Activated CD4-positive, alpha-beta T cell treated with anti-CD3 and anti-CD28 coated beads, Interleukin-2, Interleukin-4, amounts not matched to agents 100 ng/mL and 50 ng/mL, durations not matched to agents 16 hours and 8 hours (primary cell): ENCODE measurements at places on chromosomes 4 and X.

- DNase-seq = no peak
These were observed 9.6 kb downstream of the GTPBP6 start for GRCh38 chrX:308821-309520.

DNA sequence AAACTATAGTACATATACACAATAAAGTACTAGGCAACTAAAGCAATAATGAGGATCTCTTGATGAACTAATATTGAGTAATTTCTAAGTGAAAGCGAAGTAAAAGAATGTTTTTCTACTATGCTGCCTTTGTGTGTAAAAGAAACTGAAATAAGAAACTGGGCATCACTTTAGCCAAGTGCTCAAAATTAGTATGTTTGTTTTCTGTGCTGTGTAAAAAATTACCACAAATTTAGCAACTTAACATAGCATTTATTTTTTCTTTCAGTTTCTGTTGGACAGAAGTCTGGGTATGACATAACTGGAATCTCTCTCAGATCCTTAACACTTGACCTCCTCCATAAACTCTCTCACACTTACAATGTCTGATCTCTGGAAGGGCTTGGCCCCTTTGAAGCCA, 687.1 kb upstream of the MAGEB2 start:
- no peak for DNase-seq

DNA sequence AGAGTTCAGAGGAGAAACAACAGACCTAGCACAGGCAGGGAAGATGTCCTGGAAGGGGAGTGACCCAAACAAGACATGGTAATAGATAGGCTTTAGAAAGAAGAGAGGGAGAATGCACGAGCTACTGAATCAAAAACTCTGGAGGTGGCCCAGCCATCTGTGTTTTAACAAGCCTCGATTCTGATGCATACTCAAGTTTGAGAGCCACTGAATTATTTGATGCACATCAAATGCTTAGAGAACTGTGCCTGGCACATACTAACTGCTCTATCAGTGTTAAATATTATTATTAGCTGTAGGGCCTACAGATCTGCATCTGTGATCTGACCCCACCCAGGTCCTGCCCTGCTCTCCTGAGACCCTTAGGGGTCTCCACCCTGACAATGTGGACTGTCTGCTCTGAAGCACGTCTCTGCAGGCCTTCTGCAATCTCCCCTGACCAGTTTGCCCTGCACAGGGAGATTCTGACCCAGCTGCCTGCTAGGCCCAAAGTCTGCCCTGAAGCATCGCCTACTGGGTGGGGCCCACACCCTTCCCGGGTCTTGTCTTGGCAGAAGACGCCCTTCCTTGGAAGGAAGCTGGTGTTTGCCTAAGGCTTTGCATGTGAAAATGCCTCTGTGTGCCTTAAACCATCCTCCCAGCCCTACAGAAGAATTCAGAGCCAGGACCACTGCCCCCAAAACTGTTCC, 201.5 kb upstream of the KLF3 start:
- DNase-seq = no peak

- no peak for DNase-seq
These were observed 767 bp downstream of the PAQR3 start for GRCh38 chr4:78938474-78938867.

DNA sequence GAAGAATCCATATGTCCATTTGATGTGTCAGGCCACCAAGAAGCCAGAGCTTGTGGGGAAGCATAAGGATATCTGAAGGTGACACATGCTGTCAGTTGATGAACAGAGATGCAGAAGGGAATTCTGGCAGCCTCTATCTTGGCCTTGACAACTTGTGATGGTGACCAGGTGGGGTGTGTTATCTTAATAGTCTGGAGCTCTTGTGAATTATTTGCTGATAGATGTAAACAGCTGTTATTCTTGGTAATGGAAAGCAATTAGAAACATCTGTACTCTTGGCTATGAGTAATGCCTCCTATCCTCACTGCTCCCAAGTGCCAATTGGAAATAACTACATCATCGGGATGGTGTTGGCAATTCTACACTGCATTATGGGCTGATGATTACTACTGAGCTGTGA, 51.9 kb downstream of the NAA11 start:
- DNase-seq = no peak

DNA sequence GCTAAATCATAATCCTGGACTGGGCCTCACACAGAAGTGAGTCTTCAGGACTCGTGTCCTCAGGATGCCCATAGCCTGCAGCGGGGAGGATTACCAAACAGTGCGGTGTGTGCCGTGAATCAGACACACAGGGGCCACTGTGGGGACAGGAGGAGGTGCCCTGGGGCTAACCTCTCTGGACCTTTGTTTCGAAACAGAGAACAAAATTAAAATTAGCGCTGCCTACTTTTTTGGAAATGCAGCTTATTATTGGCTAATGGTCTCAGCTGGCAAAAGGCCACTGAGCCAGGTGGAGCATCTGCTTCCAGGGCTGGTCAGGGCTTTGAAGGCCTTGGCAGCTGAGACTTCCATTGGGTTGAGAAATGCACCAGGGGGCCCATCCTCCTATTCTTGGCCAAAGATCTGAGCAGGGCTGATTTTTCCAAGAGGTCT, 236.2 kb downstream of the EVC2 start:
- no peak for DNase-seq

- no peak for DNase-seq
These were observed 40.5 kb upstream of the ARSJ start for GRCh38 chr4:114019969-114020358.

- no peak for DNase-seq
These were observed 14.4 kb upstream of the CENPU start for GRCh38 chr4:184748251-184748652.

- DNase-seq = no peak
These were observed 232.2 kb downstream of the DHX15 start for GRCh38 chr4:24352112-24352511.

- DNase-seq = peak; percentile 15
These were observed 8.0 kb upstream of the CCDC110 start for GRCh38 chr4:185479507-185479971.

GRCh38 chr4:56762484-56763250, 58.8 kb downstream of the SPINK2 start:
- DNase-seq = peak; percentile 35

GRCh38 chr4:86660401-86660800, 66.3 kb downstream of the PTPN13 start:
- DNase-seq = no peak

- DNase-seq = no peak
These were observed 41.5 kb downstream of the CBLL2 start for GRCh38 chrX:22314211-22314610.

GRCh38 chrX:1903236-1903935, 288.5 kb downstream of the ASMT start:
- no peak for DNase-seq

DNA sequence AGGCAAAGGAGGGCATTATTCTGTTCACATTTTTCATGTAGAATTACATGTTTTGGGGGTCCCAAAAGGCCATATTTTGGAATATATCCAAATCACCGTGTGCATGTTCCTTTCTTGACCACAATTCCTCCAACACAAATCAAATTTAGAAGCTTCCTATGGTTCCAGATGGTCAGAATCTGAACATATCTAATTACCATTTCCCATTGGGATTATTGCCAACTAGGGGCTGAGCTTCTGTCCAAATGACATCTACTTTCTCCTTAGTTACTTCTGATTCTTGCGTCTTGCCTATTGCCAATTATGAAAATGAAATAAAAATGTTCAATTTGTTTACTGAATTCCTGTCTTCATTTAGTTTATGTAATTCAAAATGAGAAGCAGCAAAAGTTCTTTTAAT, 163.7 kb downstream of the CPE start:
- no peak for DNase-seq

DNA sequence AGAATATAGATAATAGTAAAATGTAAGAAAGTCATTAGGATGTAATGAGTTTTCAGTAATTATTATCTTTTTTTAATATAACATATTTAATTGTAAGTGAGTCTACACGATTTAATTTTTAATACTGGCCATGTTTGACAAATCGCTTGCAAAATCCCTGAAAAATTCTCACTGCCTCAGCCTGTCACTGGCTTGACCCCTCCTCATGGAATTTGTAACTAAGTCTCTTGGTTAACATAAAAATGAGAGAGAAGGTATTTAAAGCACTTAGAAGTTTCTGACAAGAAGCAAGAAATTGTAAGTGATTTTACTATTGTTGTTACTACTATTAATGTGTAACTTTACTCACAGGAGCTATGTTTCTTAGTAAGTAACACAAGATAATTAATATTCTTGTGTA, 237.9 kb upstream of the GK2 start:
- DNase-seq = no peak

- DNase-seq = no peak
These were observed 48.1 kb upstream of the ATXN3L start for GRCh38 chrX:13367950-13368349.

DNA sequence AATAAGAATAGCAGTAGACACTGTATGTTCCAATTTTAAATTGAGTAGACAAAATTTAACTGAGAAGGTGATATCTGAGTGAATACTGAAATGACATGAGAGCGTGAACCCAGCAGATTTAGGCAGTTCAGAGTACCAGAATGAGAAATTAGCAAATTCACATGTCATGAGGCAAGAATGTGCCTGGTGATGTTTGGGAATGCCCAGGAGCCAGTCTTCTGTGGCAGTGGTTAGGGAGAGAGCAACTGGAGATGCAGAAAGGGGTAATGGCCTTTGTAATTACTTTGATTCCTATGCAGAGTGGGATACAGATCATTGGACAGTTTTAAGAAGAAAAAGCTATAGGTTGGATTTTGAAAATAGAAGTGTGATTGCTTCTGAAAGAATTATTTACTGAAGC, 621.9 kb downstream of the TECRL start:
- DNase-seq = no peak

DNA sequence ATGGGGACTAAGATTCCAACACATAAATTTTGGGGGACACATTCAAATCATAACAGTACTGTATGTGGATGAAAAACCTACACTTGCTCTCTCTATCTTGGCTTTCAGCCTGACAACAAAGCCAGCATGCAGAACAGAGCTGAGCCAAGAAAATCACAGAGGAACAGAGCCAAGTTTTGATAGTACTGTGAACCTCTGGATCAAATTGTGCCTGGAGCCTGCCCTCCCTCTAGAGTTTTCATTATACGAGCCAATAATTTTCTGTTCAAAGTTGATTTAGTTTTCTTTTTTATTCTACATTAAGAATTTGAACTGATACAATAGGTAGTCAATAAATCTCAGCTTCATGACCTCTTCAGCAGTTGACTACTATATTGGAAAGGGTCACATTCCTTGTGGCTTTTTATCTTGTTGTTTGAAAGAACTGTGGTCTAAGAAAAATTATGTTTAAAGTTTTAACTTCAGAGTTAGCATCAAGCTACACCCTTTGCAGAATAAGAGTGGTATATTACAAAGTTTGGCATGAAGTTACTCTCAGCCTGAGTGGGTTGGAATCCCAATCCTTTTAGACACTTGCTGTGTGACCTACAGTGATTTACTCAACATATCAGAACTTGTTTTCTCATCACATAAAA, 31.1 kb downstream of the GRID2 start:
- no peak for DNase-seq

DNA sequence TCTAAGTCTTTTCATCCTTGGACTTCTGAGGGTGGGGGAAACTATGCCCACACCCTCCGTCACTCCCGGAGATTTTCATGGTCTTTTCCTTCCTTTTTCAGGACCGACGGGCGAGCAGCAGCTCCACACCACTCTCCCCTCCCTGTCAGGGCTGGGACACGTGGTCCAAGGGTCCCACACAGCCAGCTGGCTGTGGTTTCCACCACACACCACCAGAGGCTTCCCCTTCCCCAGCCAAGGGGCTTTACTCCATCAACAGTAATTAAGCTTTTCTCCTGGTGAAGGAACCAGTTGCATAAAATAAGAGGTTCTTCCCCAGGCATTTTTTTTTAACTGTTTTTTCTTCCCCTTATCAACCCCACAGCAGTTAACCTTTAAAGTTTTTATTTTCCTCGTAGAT, 453.9 kb downstream of the GPAT3 start:
- DNase-seq = no peak

- no peak for DNase-seq
These were observed 316.6 kb upstream of the BOD1L1 start for GRCh38 chr4:13944095-13944511.

GRCh38 chrX:40628506-40628905, 5.3 kb downstream of the MPC1L start:
- no peak for DNase-seq

GRCh38 chrX:16658284-16658683, 8.3 kb downstream of the S100G start:
- no peak for DNase-seq

- DNase-seq = no peak
These were observed 3.2 kb upstream of the ARHGAP36 start for GRCh38 chrX:131054906-131055305.

DNA sequence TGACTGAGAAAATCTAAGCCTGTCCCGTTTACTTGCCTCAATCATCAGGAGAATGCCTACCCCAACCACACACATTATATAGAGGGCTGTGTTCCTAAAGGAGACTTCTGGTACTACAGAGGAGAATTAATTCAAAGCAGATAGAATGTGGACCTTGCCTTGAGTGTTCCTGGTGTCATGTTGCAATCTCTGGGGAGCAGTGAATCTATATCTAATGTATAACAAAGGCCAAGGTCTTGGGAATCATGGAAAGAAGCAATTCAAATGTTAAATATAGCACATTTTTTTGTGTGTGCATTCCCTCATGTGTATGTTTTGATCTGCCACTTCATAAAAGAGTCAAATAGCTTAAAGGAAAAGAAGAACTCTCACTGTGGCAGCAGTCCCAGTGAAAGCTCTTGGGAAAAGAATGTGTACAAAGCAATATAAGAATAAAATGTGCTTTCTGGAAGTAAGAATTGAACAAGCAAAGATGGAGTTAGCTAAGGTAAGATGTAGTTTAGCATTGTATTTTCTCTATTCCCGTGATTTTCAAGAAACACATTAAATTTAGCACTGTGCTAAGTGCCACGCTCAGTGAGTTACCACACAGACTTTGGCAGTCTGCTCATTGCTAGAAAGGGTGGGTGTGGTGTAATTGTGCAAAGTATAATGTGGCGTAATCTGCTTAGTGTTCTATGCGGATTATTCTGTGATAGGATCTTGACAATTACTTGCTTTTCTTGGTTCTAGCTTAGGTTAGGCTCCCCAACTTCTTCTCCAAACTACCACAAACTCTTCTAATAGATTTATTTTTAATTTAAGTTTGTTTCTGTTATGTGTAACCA, 13.7 kb downstream of the ADH6 start:
- DNase-seq = no peak
